ENCODE measurements at places on chromosomes 3 and 15.

DNA sequence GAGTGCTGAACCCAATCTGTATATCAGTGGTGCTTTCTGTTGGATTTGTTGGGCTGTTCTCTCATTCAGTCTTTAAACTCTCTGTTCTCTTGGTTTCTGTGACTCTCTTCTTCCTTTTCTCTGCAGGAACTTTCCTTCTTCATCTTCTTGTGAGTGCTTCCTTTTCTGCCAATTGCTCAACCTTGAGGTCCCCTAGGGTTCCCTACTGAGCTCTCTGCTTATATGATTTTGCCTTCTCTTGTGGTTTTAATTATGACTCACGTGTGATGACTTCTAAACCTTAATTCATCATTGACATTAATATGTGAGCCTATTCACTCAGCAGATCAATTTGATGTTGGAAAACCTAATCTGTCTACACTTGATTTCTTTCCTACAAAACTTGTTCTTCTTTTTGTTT is 39.4 kb downstream of the MOBP start:
- DNase-seq: no peak

DNA sequence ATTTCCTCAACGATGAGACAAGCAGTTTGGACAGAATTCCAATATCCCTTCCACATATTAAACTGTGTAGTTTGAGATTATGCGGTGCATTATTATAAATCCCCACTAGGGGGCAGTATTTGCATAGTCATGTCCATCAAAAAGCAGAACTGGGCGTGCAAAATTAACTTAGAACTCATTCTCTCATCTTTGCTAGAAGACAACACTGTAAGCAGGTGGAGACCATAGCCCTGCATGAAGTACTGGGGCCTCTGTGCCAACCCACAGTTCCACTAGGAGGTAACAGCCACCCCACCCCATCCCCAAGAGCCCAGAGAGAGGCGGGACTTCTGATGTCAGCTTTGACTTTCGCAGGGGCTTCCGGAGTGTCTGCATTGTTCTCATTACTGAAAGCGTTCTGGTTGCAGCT is 106.6 kb upstream of the TMC3 start:
- DNase-seq: no peak

DNA sequence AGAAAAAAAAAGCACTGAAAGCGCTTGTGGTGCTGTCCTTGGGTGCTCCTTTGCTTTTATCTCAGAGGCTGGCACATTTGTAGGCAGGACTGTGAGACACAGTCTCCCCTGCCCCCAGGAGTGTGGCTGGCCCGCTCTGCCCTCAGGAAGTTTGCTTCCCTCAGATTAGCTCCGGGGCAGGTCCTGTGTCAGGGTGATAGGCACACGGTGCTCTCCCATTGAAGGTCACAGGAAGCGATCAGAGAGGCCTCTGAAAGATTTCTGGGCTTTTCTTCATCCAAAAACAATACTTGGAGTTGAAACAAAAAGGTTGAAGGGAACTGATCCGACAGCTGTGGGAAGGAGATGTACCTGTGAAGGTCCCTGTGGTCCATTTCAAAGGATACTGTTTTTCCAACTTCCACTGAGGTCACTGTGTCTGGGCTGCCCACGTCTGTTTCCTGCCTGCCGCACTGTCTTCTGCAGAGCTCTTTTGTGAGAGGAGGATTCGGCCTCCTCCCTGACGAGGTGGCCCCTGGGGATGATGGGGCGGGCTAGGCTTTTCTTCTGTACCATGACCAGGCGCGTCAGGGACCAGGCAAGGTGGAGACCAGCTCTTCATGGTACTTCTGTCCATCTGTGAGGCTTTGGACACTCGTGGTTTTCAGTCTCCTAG is 330.5 kb upstream of the CTDSPL start:
- no peak for DNase-seq

- no peak for DNase-seq
Measured at GRCh38 chr15:32717426-32718226, at the start of gene GREM1. GREM1 (plus strand) TSS chr15:32718004; CDS start chr15:32730691, 12,687 bp downstream.

Measured in T-helper 17 cell (primary cell).